ENCODE measurements at places on chromosomes 3 and 15.

DNA sequence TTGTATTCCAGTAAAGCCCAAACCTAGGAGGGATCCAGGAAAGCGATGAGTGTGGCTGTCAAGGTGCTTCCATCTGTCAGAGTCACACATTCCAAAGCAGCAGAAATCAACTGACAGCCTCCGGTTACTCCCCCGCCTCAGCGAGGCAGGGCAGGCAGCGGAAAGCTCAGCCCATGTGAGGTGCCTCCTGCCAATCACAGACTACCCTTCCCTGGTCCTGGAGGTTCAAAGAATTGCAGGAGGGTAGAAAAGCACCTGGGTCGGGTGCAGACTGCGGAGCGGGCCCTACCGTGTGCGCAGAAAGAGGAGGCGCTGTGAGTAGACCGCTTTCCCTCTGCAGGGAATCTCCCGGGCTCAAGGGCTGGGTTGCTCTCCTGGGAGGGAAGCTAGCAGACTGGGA, at the start of gene UPK1B:
UPK1B (plus strand) TSS at position 274 of the 400 bp plus-strand sequence. CDS start 13,144 bp downstream, outside the sequence.
- DNase-seq: peak; percentile 39

- no peak for DNase-seq
Measured at GRCh38 chr15:95446854-95447253, 883.6 kb upstream of the NR2F2 start.

DNA sequence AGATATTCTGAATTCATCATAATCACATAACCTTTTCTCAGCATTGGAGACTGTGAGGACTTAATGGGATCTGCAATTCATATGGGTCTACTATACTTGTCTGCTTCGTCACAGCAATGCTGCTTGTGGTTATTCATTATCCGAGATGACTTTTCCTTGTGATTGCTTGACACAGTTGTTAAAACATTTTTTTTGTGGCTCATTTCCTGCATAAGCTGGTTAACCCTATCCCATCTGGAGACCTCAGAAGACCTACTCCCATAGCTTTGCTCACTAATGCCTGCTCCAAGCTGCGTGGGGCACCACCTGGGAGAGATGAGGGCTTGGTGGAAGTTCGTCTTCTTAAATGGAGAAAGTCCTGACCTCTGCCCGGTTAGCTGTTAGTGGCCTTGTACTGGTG, 360.8 kb downstream of the CHST2 start:
- DNase-seq: no peak

DNA sequence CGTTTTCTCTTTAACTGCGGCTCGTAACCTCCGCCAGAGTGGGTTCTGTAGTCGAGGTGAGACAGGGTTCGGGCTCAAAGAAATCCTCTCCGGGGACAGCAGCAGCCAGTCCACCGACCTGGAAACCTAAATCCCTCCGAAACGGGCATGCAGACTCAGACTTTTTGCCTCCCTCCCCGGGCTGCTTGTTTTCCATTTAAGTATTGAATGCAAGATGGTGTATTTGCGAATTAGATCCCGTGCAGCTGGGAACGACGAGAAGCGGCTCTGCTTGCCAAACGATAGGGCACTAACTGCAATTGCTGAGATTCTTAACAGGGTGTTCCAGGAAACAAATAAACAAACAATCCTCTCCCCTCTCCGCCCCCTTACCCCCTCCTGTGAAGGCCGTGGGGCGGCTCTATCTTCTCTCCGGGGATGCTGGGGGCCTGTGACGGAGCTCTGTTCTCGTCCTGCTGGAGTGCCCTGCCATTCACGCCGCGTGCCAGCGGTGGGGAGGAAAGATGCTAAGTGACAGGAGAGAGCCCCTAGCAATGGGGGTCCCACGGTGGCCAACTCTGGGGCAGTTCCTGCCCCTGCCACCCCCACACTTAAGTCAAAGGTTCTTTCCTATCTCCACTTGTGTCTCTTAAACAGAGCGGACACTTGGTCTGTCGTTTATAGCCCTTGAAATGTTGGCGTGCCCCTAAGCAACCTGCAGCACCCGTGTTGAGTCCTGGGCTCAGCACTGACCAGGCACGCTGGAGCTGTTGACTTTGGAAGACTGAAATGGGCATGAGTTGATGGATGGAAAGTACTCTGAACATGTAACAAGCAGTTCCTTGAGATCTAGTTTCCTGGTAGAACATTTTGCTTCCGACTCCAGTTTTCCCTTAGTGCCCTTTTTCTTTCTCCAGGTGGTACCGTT, 1.3 kb upstream of the ETV5 start:
- DNase-seq: no peak

GRCh38 chr3:15007681-15008141, 57.4 kb downstream of the MRPS25 start:
- no peak for DNase-seq

DNA sequence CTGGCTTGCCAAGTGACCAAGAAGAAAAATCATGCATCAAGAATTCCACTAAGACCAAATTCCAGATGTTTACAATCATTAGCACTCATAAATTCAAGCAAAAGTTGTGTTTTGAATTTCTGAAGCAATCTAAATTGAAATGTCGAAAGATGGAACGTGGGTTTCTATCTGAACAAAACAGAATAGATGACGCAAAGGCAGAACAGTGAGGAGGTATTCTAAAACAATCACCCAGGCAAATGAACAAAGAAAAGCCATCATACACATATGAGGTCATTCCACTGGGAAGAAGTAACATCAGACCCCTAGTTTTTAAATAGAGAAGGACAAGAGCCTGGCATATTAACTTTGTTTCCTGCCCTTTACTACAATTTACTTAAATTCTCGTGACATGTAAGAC, 58.0 kb downstream of the MCF2L2 start:
- no peak for DNase-seq

- DNase-seq: no peak
Measured at GRCh38 chr15:62626903-62627302, 415.6 kb upstream of the TPM1 start.

DNA sequence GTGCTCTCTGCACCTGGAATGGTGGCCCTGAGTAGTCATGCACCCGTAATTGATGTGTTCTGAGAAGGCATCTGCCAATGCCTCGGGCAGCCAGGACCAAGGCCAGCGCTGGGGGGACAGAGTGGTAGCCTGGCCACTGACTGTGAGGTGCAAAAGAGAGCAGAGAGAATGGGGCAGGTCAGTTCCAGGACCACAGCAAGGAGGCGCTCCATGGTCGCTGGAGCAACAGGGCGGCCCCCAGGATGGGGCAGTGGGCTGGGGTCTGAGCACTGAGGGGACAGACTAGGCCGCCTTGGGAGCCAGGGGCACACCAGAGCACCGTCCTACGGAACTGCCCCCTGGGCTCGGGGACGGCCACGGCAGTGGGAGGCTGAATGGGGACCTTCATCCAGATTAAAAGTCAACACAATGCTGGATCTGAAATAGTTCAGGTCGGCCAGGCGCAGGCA, 48.3 kb upstream of the IQSEC1 start:
- no peak for DNase-seq

DNA sequence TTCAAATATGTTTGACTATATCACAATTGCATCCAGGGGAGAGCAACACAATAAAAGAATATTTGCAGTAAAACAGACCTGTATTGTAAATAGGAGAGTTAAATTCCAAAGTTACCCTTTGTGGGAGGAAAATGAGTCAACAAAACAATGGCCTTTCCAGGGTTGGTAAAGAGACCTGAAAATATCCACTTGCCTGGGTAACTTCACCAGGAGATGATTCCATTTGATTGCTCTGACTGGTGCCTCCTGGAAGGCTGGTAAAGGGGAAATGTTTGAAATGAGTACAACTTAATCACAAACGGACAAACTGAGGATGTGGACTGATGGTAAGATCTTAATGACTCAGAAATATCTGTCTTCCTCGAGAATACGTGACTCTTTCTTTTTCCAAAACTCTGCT, 43.6 kb upstream of the SRGAP3 start:
- no peak for DNase-seq

GRCh38 chr15:92152983-92153382, 240.7 kb upstream of the ST8SIA2 start:
- no peak for DNase-seq

DNA sequence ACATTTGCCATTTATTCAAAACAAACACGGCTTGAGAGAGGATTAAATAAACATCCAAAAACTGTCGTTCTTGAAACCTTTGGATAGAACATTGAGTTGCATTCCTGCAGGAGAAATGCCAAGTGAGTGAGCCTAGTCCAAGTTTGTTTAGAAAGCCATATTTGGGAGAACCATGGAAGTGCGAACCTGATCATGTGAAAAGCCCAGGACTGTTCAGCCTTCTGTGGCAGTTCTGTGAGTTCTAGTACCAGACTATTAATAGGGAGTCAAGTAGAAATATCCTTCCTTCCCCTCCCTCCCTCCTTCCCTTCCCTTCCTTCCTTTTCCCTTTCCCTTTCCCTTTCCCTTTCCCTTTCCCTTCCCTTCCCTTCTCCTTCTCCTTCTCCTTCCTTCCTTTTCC, 470.4 kb downstream of the LPP start:
- no peak for DNase-seq

DNA sequence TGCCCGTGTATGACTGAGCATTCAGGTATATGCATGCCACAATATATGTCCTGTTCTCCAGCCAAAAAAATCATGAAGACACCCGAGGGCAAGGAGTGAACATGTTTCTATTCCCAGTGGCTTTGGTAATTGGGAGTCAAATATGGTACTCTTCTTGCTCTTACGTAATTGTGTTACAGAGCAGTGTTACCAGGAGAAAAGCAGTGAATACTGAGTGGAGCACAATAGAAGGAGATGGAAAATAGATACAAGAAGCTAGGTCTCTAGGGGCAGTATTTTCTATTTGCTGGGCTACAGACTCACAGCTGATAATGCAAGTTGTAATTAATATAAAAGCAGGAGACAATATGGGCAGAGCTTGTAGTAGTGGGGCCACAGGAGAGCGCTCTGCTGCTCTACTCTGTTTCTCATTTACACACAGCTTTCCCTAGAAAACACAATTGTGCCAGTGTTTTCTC, 13.2 kb downstream of the MEIS2 start:
- no peak for DNase-seq

DNA sequence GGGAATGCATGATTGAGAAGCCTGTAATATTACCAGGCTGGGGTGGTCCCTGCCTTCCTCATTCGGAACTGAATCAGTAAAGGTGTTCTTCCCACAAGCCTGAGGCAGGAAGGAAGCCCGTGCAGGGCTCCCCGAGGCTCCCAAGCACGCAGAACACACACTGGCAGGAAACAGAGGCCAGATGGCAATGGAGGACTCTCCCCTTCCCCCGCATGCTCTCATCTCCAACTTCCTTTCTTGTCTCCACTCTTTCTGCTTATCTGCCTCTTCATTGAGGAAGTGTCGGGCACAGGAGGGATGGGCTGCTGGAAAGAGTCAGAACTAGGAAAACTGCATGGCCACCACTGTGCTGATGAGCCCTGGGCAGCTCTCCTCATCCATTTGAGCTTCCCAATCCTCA, 123.5 kb downstream of the NUP210 start:
- DNase-seq: no peak

DNA sequence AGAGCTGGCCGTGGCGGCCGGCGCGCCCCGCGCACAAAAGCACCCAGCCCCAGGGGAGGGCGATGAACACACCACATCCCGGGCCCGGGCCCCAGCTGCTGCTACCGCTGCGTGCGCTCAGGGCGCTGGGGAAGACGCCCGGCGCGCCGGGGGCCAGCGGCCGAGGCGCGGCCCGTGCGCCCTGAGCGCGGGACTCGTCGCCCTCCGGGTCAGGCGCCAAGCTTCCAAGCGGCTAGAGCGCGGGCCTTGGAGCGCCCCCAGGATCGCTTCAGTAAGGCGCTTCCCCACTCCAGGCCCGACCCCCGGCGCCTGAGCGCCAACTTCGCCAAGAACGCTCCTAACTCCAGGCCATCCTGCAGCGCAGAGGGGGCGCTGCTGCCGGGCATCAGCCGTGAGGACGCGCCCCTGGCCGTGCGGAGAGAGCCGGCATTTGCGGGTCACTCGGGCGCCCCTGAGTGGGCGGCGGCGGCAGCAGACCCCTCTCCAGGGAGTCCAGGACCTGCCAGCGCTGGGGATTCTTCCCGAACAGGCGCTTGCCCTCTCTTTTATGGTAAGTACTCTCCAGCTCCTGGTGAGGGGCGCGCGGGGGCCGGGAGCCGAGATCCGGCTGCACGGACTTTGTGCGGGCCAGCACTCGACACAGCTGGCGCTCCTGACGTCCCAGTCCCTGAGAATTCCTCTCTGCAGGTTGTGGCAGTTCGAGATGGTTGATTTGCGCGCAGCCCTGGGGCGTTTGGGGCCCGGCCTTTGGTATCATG, 475 bp downstream of the SPSB4 start:
- peak; percentile 61 for DNase-seq

GRCh38 chr3:182912474-182912873, 67.9 kb downstream of the DCUN1D1 start:
- no peak for DNase-seq

- DNase-seq: no peak
Measured at GRCh38 chr15:78808550-78808949, 2.7 kb downstream of the ADAMTS7 start.

GRCh38 chr3:73884361-73884760, 259.6 kb upstream of the PDZRN3 start:
- DNase-seq: no peak

GRCh38 chr15:35720019-35720418, 174.1 kb upstream of the DPH6 start:
- DNase-seq: no peak

DNA sequence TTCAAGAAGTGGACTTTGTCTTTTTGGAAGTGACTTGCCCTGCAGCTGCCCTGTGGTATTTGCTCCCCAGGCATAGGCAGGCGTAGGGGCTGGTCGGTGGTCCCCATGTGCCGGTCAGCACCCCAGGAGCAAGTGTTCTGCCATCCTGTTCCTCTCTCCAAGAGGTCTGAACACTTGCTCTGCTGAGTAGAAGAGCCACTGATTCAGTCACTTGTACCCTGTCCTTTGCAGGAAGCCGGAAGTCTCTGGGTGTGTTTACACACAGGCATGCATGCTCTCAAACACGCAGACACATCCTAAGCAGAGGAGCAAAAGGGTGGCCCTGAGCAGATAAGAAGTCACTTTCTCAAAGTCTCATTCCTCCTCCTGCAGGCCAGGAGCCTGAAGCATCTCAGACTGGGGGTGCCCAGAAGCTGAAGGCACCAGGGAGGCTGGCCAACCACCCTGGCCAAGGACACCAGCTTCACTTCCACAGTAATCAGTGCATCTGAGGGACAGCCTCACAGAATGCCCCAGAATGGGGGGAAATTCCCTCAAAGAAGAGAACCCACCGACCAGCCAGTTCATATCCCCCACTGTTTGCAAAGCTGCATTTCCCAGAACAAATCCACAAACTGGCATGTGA, 88.7 kb upstream of the POMGNT2 start:
- DNase-seq: no peak

DNA sequence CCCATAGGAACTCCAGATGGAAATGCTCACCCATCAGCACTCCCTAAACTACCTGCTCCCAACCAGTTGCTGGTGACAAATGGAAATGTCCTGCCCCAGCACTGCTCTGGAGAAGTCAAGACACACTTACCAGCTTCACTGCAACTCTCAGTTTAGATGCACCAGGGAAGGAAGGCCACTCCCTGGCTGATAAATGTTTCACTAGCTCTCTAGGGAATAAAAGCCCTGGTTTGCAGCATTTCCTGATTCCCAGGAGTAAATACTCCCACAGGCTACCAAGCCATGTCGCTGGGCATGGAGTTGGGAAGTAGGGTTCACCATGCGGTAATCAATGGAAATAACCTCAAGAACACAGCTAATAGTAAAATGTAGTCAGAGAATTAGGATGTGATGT, 112.0 kb upstream of the NEO1 start:
- no peak for DNase-seq

All from left kidney (tissue), 8 donors.